ENCODE measurements at places on chromosomes 3 and 15. TPM values are rescaled to one million over a fixed set of nuclear protein-coding genes. Genes with fewer than 3 reads are reported as not detected.

Gene CACNA2D2
- 2.6 TPM for total RNA-seq

Gene KAT2B
- 88.8 TPM for total RNA-seq

Gene CHST14
- 13.3 TPM for total RNA-seq

Gene LRRIQ4
- total RNA-seq: not detected
